ENCODE measurements at places on chromosomes 3 and 15. TPM values are rescaled to one million over a fixed set of nuclear protein-coding genes. Genes with fewer than 3 reads are reported as not detected.

Gene FOXB1
- total RNA-seq: not detected

Gene COL6A5
- 6.1 TPM for total RNA-seq

Gene MORC1
- total RNA-seq: 0.90 TPM

Gene ANKRD63
- total RNA-seq: not detected

Gene ITIH1
- total RNA-seq: not detected

Gene MEX3B
- 17.1 TPM for total RNA-seq

Gene NKIRAS1
- 17.1 TPM for total RNA-seq

Gene SH2D7
- not detected for total RNA-seq

Gene RASL12
- total RNA-seq: 54.6 TPM

Gene KBTBD13
- total RNA-seq: 0.32 TPM

Gene GUCA1C
- total RNA-seq: not detected

Gene GPR160
- total RNA-seq: 25.9 TPM

Gene PARP9
- 30.1 TPM for total RNA-seq

Gene TM4SF1
- total RNA-seq: 124 TPM

Gene SEC22A
- 65.4 TPM for total RNA-seq

Gene CHRFAM7A
- total RNA-seq: 3.6 TPM

Gene TGM5
- total RNA-seq: 0.26 TPM

Gene GPR149
- not detected for total RNA-seq

Gene CCR8
- not detected for total RNA-seq

Gene MNS1
- 7.1 TPM for total RNA-seq

Gene SLC6A11
- total RNA-seq: 0.42 TPM

Gene GP5
- 0.90 TPM for total RNA-seq

Gene SPESP1
- total RNA-seq: 1.2 TPM

Gene SLC12A1
- not detected for total RNA-seq

Gene STIMATE
- total RNA-seq: 11.8 TPM

Gene OR5H6
- not detected for total RNA-seq

Gene PEX5L
- total RNA-seq: 0.11 TPM

Gene KLHL6
- total RNA-seq: 1.7 TPM

Gene ESYT3
- total RNA-seq: 3.2 TPM
